Activated CD8-positive, alpha-beta memory T cell treated with anti-CD3 and anti-CD28 coated beads for 4 hours (primary cell): ENCODE measurements at places on chromosomes 11 and 22.

GRCh38 chr22:39898997-39899396, 1.9 kb upstream of the GRAP2 start:
- DNase-seq, result no peak

DNA sequence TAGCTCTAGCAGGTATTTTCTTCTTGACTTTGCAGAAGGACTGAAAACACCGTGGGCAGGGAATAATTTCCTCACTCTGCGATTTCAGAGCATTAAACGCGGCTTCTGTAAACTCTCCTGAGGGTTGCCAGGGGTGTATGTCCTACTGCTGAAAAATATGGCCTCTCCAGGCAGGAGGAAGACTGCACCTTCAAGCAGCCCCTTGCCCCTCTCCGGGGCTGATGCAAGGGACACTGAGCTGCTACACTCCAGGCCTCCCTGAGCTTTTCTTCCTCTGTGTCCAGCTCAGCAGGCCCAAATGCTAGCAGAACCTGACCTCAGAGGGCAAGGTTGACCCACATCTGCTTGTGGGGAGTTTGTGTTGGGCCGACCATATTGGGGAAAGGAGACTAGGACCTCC, 2.2 kb downstream of the CD6 start:
- no peak for DNase-seq

DNA sequence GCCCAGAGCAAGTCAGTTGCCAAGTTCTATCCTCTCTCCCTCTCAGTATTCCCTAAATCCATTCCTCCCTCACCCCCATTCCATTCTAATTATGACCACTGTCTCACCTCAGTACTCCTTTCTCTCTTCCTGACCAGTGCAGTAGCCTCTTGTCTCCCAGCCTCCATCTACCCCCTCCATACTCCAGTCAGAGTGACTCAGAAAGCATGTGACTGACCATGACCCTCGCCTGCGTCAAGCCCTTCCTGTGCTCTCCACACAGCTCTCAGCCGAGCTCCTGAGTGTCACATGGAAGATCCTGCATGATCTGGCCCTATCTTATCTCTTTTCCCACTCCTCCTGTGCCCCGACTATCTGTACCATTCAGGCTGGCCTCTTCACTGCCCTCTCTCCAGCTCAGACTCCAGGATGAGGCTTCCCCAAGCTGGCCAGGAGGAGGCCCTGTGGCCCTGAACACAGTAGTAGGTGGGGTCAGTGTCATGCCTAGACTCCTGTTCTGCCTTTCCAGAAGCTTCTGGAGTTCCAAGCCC, 42.6 kb downstream of the NEU3 start:
- DNase-seq, result no peak

GRCh38 chr11:66346476-66347424, 679 bp downstream of the B4GAT1 start:
- no peak for DNase-seq

DNA sequence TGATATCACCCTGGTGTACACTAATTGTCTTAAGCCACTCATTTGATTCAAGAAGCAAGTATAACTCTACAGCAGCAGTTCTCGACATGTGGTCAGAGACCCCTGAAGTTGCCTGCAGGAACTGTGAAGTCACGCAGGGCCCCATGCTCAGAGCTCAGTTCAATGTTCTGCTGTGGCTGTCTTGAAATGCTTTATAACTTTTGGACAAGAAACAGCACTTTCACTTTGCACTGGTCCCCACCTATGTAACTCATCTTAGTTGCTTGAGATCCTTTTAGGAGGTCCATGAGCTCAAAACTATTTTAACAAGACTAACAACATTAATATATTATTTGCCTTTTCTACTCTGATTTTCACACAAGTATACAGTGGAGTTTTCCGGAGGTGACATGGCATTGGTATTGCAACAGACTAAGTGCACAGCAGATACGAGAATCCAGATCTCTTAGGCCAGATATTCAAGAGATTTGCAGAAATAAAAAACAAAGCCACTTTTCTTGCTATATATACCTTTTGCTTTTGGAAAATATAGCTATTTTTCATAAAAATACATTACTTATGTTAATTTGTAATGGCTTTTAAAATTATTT, 64.8 kb downstream of the PRR5L start:
- no peak for DNase-seq
